Fibroblast of skin of right quadriceps (primary cell): ENCODE measurements at places on chromosomes 1 and 21.

GRCh38 chr1:99589186-99589636 is 56.7 kb upstream of the PALMD start:
- no peak for DNase-seq

DNA sequence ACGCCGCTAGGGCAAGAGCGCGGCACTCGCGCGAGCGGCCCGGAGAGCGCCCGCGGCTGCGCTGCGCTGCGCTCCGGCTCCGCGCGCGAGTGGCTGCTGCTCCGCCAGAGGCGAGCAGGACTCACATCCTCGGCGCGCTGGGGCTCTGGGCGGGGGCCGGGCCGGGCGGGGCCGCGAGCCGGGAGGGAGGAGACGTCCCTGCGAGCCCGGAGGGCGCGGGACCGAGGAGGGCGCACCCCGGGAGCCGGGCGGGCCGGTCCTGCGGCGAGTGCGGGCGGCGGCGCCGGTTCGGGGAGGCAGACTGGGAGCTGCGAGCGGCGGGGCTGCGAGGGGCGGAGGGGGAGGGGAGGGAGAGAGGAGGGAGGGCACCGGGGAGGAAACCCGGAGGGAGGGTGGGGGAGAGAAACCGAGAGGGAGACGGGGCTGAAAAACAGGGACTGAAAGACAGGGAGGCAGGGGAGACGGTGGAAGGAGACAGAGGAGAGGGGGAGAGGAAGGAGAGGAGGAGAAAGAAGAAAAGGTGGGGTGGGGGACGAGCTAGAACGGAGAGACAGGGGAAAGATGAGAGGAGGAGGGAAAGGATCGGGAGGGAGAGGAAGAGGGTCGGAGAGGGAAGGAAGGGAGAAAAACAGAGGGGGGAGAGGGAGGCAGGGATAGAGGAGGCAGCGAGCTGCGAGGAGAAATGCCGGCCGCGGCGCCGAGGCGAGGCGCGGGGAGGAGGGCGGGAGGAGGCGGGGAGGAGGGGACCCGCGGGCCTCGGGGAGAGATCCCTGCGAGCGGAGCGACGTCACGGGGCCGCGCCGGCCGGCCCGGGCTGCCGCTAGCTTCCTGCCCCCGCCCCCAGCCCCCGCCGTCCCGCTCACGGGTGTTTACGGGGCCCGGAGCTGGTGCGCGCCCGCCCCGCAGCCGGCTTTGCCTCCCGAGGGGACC is at the start of gene CAMK2N1:
CAMK2N1 (minus strand) TSS at position 684 of the 930 bp plus-strand sequence. CDS start 831 bp downstream, outside the sequence.
- DNase-seq, result peak; percentile 62

DNA sequence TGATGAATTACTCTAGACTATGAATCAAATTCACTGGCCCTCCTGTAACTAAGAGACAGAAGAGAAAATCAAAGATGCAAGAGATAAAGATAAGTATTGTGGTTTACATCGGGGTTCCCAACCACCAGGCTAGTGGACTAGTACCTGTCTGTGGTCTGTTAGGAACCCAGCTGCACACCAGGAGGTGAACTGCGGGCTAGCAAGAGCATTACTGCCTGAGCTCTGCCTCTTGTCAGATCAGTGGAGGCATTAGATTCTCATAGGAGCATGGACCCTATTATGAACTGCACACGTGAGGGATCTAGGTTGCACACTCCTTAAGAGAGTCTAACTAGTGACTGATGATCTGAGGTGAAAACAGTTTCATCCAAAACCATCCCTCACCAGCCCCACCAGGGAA is 58.9 kb upstream of the DUSP10 start:
- DNase-seq, result no peak

DNA sequence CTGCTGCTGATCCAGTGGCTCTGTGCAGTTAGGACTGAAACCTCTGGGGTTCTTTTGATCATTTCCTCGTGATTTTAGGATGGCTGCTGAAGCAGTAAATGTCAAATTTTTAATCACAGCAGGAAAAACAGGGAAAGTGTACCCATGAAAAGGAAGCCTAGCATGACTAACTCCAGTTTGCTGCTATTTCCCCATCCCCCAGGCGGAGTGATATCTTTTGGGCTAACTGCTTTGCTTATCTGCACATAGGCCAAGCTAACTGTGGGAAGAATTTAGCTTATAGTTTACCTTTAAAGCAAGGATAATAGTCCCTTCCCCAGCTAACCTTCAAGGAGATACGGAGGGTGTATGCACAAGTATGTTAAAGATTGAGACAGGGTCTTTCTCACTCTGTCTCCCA is 149.8 kb upstream of the TNR start:
- no peak for DNase-seq
